Stimulated activated memory B cell treated with anti-CD40 and anti-IgM and Interleukin-4, amounts not matched to agents 10 μg/mL and 1 μg/mL and 100 μg/mL, for 72 hours (primary cell): ENCODE measurements at places on chromosomes 5 and 9.

GRCh38 chr5:43482490-43483297 is 971 bp downstream of the TMEM267 start:
- no peak for ATAC-seq

GRCh38 chr5:150544611-150545219 is 36.8 kb downstream of the NDST1 start:
- ATAC-seq = peak; percentile 85

DNA sequence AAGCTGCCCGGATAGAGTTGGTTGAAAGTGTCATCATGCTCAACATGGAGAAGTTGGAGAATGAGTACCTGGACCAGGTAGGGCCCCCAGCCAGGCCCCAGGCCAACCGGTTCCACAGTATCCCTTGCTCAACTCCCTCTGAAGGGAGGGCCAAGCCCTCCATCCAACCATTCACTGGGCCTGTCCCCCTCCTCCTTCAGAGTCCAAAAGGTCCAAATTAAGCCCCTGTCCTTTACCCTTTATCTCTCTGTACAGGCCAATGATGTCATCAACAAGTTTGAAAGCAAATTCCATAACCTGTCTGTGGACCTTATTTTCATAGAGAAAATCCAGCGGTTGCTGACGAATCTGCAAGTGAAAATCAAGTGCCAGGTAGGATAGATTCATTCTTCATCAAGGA is 47.2 kb downstream of the CCDC180 start:
- ATAC-seq = no peak

- ATAC-seq = peak; percentile 31
Measured at GRCh38 chr9:121088576-121088975, 13.8 kb downstream of the CNTRL start.
